ENCODE measurements at places on chromosomes 12 and 14.

DNA sequence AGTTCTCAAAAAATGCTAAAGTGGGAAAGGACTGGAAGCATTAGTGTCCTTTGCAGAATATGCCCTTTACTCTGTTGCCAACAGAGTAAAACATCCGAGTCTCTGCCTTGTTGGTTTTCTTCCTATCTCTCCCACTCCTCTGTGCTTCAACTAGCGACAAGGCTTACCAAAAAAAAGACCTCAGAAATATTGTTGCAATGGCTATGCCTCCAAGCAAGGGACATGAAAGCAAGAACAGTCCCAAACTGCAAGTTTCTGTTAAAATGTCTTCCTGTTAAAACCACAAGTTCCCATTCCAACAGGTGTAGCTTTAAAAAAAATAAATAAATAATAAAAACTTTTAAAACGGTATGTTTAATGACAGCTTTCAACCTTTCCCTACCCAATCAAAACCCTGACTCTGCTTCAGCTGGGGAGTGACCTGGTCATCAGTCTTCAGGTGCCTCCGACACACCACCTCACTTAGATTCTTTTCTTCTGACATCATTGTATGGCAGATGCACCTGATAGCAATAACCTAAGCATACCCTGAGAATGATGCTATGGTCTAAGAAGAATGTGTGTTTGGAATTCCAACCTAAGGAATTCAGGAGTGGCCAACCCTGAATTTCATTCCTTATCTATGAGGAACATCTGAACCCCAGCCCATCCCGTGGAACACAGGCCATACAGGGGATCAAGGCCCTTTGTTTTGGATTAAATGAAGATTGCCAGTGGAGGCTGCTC, 81.0 kb downstream of the RPS29 start:
- no peak for DNase-seq

DNA sequence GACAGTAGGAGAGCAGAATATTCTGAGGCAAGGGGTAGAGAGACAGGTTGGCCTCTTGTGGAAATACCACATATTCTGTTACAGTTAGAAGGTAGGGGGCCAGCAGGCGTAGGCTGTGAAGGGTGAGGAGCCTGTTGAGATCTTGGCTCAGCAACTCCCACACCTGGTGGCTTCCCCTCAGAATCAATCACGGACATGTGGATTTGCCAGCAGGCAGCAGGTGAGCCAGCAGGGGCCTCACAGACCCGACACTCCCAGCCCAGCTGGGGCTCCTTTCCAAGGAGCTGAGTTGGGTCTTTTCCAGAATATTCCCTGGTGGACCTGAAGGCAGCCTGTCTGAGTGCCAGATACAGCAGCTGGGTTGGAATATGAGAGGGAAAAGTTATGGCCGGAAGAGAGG, 150.0 kb upstream of the CRY1 start:
- DNase-seq, result no peak

- no peak for DNase-seq
Measured at GRCh38 chr14:81051547-81051946, 96.1 kb downstream of the TSHR start.

- no peak for DNase-seq
Measured at GRCh38 chr14:69610874-69611171, 573 bp upstream of the SUSD6 start.

GRCh38 chr12:13428538-13429265, 232.2 kb downstream of the EMP1 start:
- DNase-seq, result peak; percentile 65

GRCh38 chr14:91883753-91884152, 16.4 kb upstream of the TC2N start:
- DNase-seq, result no peak

- no peak for DNase-seq
Measured at GRCh38 chr14:102077382-102077709, 9.5 kb downstream of the HSP90AA1 start.

GRCh38 chr14:87368751-87369150, 624.2 kb downstream of the GALC start:
- DNase-seq, result no peak

Data from NCI-H446 treated with DMSO at 0.1 percent for 48 hours (cell line).